LHCN-M2 (cell line): ENCODE measurements at places on chromosomes 2 and 18. TPM values are rescaled to one million over a fixed set of nuclear protein-coding genes. Genes with fewer than 3 reads are reported as not detected.

Gene TBR1
- not detected in 2 replicates for total RNA-seq

Gene KCNJ3
- total RNA-seq, result under 0.01 TPM in 1 of 2 replicates, not detected in the other

Gene NYAP2
- total RNA-seq, result not detected in 2 replicates

Gene PDE11A
- not detected in 2 replicates for total RNA-seq

Gene SMPD4
- 41.6 and 42.5 TPM in 2 replicates for total RNA-seq

Gene TXNDC2
- 0.32 and 0.63 TPM in 2 replicates for total RNA-seq

Gene TIGD1
- 5.0 and 5.1 TPM in 2 replicates for total RNA-seq

Gene IL36G
- total RNA-seq, result not detected in 2 replicates

Gene CRYGD
- not detected in 2 replicates for total RNA-seq

Gene BCL11A
- 0.11 and 0.13 TPM in 2 replicates for total RNA-seq

Gene EMILIN2
- total RNA-seq, result 0.75 and 1.2 TPM in 2 replicates

Gene SPC25
- 34.6 and 35.1 TPM in 2 replicates for total RNA-seq

Gene GTF3C2
- total RNA-seq, result 42.3 and 43.5 TPM in 2 replicates

Gene GAD1
- 0.19 and 0.29 TPM in 2 replicates for total RNA-seq

Gene MYO5B
- 2.4 and 6.3 TPM in 2 replicates for total RNA-seq

Gene STEAP3
- total RNA-seq, result 39.1 and 42.4 TPM in 2 replicates

Gene LONRF2
- not detected in 2 replicates for total RNA-seq

Gene ITGA4
- total RNA-seq, result 18.9 and 19.2 TPM in 2 replicates

Gene CHST9
- total RNA-seq, result not detected in 2 replicates

Gene XDH
- 0.06 and 0.51 TPM in 2 replicates for total RNA-seq

Gene GNLY
- total RNA-seq, result not detected in 2 replicates

Gene CD207
- total RNA-seq, result not detected in 2 replicates

Gene GYPC
- total RNA-seq, result 38.4 and 60.9 TPM in 2 replicates

Gene TMSB10
- 8,362 and 12,675 TPM in 2 replicates for total RNA-seq

Gene PIKFYVE
- 17.2 and 20.9 TPM in 2 replicates for total RNA-seq

Gene LRRC30
- not detected in 2 replicates for total RNA-seq

Gene FEV
- not detected in 2 replicates for total RNA-seq
